ENCODE measurements at places on chromosomes 4 and X.

DNA sequence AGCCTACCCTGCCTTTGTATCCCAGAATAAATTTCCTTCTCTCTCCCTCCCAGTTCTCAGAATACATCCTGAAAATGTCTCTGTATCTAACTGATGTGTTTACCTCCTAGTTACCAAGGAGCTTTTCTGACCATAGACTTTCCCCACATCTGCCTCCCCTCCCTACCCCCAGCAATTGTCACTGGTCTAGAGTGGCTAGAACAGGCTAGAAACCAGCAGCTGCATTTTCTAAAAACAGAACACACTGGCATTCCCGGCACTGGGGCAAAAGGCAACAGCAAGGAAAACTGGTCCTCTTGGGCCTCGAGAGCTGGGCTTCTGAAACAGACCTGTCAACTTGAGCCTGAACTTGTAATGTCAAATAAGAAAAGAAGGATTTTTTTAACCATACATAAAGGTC is 16.4 kb downstream of the TASL start:
- no peak for DNase-seq

DNA sequence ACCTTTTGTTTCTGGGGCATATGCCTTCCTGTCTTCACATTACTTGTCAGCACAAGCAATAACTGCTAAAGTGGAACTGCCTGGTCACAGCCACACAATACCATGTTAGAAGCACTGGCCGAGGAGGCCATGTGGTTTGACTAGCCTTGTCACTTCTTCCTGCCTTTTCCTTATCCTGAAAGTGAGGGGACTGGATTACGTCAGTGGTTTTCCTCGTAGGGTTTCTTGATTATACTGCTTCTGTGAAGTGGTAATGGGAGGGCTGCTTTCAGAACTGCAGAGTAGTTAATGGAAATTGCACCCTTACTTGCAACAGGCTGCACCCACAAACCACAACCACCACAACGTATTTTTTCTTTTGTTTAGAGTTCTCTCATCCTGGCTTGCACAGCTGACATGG is 26.6 kb downstream of the ZRSR2 start:
- peak; percentile 0 for DNase-seq

GRCh38 chr4:48190839-48191238 is 56.8 kb upstream of the TXK start:
- DNase-seq, result no peak

- no peak for DNase-seq
Measured at GRCh38 chr4:126241634-126242033, 926.9 kb downstream of the FAT4 start.

DNA sequence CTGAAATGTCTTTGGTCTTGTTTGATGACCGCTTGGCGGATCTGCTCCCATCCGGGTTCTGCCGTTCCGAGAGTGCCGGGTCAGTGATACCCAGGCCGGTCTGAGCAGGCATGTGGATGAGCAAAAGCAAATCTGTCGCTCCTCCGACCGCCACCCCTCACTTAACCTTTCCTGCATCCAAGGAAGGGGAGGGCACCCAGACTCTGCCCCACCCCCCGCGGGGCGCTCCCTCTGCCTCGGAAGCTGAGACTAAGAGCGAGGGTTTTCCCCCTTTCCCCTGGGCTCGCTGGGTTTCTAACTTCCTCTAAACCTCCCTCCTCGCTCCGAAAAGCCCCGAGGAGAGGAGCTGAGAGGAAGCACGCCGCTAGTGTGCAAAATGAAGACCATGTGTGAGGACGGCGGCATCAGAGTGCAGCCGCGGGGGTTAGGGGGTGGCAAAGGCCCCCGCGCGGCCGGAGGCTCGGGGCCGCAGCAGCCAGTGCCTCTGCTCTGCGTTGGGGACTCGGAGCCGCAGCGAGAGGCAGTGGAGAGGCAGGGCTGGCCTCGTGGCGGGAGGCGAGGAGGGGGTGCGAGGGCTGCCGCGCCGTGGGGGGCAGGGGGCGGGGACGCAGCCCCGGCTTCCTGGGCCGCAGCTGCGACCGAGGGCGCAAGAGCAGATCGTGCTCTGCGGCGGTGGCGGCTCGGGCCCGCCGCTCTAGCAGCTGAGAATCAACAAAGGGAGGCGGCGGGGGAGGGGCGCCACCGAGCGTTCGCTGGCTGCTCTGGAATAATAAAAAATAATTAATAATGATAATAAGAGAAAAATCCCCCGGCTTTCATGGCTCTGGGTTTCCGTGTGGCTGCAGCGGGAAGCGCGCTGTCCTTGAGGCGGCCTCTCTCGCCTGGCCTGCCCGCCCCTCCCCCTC is 55.8 kb upstream of the BCOR start:
- peak; percentile 67 for DNase-seq

GRCh38 chrX:155179346-155179997 is 36.8 kb upstream of the VBP1 start:
- DNase-seq, result no peak

- DNase-seq, result no peak
Measured at GRCh38 chr4:85092536-85092935, 126.0 kb upstream of the WDFY3 start.
